ENCODE measurements at places on chromosomes 1 and 21. TPM values are rescaled to one million over a fixed set of nuclear protein-coding genes. Genes with fewer than 3 reads are reported as not detected.

PRDM16 gene
- total RNA-seq = 11.4 TPM

SLC66A1 gene
- total RNA-seq = 13.6 TPM

FCGR1A gene
- total RNA-seq = not detected

MTARC2 gene
- total RNA-seq = 4.8 TPM

ENAH gene
- 155 TPM for total RNA-seq

LIN28A gene
- 0.08 TPM for total RNA-seq
